ENCODE measurements at places on chromosomes 3 and 15. TPM values are rescaled to one million over a fixed set of nuclear protein-coding genes. Genes with fewer than 3 reads are reported as not detected.

Gene FBN1
- total RNA-seq = 0.27 TPM

Gene CILP
- total RNA-seq = 0.25 TPM

Gene CNTN3
- not detected for total RNA-seq

Gene FAM227B
- 4.3 TPM for total RNA-seq

Gene KNSTRN
- total RNA-seq = 5.4 TPM

Gene ISG20
- total RNA-seq = 89.2 TPM

Gene AP3B2
- 0.90 TPM for total RNA-seq

Gene MST1
- 8.6 TPM for total RNA-seq

Gene XCR1
- not detected for total RNA-seq

Gene CHRD
- not detected for total RNA-seq

Gene GJD2
- not detected for total RNA-seq

Gene CDCP1
- not detected for total RNA-seq

Gene CADPS
- total RNA-seq = not detected

Gene ABI3BP
- total RNA-seq = not detected

Gene BFSP2
- not detected for total RNA-seq

Measured in CD8-positive, alpha-beta T cell (primary cell).